Mesendoderm (in vitro differentiated cells): ENCODE measurements at places on chromosomes 2 and 18.

DNA sequence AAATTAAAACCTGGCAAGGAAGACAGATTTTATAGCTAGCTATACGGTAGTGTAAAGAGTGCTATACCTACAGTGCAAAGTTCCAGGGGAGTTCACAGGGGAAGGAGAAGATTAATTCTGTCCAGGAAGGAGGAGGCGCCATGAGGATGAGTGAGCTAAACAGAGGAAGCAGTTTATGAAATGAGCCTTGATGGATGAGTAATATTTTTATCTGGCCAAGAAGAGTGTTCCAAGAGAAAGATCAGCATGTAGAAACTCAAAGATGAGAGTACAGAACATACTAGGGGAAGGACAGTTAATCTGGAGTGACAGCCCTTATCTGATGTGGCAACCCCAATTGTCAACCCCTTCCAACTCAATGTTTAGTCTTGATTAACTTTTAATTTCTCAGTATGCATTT is 54.8 kb downstream of the CDH20 start:
- no peak for DNase-seq

DNA sequence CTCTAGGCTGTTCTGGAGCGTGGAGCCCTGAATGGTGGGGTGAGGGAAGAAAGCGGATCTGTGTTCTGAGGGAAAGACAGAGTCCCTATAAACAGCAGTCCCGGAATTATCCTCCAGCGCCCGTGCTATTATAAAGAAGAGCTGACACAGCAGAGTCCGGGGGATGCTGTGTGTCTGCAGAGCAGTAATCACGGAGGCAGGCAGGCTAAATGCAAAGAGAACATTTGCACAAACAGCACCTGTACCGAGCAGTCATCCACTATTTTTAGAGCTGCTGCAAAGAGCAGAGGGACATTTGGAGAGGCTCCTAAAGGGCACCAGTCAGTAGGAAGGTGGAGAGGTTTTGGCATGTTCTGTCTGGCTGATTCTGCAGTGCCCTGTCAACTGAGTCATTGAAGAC is 293.8 kb upstream of the SLC14A2 start:
- no peak for DNase-seq

DNA sequence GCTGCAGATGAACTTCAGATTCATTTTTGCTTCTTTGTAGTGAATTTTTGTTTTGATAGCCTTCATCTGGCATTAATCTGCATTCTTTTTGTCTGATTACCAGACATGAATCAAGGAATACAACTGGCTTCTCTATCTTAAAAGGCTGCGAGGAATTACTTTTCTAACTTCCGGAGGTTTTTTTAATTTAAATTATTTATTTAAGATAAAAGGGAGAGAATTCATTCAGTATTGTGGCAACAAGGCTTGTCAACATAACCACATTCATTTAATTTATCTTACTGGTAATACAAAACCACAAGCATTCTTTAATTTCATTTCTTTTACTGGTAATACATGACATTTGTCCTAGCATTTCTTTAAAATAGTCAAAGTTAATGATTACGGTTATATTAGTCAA is 36.0 kb downstream of the CSRNP3 start:
- DNase-seq = no peak

DNA sequence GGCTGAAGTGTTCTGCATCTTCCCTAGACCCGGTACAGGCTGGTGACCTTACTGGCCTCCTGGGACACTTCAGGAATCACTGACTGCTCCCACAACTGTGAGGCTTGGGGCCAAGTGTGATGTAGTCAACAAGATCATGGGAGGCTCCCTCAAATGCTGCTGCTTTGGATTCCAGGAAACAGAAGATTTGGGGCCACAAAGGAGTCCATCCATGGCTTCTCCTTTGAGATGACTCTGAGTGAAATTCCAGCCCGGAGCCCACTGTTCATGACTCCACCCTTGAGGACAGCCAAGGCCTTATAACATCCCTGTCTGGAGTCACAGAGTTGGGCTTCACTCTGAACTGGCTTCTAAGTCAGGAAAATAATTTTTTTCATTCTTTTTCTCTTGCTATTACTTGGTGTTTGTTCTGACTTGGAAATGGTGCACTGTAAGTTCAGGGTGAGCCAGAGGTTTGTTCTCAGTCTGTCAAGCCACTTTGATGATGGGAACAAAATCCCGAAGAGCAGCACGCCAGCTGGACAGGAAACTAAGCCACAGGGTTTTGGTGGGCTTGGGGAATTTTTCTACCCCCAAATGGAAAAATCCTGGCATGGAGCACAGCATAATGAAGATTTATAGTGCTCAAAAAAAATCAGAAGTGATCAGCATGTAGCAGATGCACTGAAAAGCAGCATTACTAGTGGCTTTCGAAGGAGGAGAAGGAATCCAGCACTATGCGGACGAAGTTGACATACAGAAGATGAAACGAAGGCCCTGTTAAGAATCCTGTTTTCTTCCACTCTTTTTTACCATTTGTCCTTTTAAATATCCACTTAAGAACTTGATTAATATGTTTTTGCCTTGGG is 98.1 kb upstream of the ZFP36L2 start:
- DNase-seq = no peak

- peak; percentile 85 for DNase-seq
Observed at GRCh38 chr18:61892683-61893308, at the start of gene RNF152. RNF152 (minus strand) TSS chr18:61893007; CDS start chr18:61816463, 76,544 bp downstream.

GRCh38 chr2:102282678-102283091 is 28.7 kb upstream of the IL1RL1 start:
- no peak for DNase-seq

GRCh38 chr2:128727404-128727803 is 408.7 kb upstream of the HS6ST1 start:
- no peak for DNase-seq

GRCh38 chr2:16747257-16747656 is 81.6 kb upstream of the CYRIA start:
- DNase-seq = no peak

DNA sequence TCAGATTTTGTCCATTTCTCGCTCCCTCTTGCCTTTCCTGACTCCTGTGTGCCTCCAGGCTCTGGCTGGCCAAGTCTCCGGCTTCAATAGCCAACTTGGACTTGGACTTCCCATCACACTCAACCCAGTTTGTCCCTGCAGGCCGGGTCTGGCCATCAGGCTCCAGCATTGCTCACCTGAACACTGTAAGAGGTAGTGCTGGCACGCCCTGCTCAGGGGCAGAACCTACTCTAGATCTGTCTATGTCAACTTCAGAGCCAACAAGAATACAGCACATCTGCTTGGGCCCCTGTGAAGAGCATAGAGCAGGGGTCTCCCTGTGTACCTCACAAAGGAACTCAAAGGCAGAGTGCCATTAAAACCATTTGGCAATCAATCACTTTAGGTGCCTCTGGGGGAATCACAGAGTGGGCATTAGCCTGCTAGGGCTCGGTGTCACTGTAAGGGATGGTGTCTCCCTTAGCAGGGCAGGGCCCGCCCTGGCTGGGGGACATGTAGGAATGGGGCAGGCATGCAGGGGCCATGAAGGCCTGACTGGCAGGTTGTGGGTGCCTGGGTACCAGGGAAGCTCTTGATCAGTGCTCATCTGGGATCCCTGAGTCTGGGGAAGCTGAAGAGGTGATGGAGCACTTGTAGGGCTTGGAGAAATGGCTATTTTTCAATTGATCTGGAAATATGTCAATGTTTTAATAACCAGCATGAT is 325.9 kb downstream of the CLIP4 start:
- DNase-seq = no peak

DNA sequence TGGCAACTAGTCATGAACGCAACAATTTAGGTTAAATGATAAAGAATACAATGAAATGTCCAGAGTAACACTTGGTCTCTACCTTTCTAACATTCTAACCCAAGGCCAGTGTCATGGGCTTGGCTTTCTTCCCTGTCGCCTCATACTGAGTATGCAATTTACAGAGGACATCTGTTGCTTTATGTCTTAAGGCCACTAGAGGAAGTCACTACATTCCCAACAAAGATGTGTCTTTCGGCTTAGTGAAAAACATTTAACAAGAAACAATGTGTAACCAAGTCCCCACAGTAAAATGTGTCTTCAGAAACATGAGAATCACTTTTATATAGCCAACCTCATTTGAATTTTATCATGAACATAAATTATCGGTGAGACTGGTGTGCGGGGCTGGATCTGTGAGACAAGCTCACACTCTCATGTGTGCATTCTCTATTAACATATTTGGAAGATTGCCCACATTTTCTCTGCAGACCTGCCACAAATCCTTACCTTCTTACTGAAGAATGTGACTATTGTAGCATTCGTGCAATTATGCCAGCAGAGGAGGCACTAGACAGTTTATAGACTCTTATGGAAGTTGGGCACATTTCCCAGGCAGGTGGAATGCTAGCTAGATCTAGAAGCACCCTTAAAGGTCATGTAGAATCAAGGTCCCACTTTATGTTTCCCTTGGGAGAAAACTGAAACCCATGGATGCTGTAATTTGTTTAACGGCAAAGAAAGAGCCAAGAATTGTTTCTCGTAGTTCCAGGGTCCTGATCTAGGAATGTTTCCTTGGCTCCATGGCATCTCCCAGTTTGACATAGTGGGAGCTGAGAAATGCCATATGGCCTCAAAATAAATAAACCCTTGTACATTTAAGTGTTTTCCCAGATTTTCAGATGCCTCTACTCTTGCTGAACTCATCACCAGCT is 101.8 kb downstream of the CD226 start:
- DNase-seq = peak; percentile 57

GRCh38 chr2:72134997-72135800 is 12.5 kb downstream of the CYP26B1 start:
- DNase-seq = no peak

DNA sequence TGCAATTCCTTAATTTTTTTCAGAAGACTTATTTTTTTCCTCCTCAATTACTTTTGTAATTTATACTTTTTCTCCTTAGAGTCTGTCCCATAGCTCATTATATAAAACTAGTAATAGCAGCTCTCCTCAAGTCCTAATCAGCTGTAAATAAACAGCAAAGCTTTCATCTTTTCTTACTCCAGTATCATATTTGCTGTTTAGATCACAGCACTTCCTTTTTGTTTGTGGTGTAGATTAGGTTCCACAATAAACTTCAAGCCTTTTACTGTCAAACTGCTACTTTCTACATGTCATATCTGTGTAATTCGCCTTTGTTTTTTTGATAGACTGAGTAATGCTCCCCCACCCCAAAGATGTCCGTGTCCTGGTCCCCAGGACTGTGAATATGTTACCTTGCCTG is 25.5 kb downstream of the GCG start:
- no peak for DNase-seq

DNA sequence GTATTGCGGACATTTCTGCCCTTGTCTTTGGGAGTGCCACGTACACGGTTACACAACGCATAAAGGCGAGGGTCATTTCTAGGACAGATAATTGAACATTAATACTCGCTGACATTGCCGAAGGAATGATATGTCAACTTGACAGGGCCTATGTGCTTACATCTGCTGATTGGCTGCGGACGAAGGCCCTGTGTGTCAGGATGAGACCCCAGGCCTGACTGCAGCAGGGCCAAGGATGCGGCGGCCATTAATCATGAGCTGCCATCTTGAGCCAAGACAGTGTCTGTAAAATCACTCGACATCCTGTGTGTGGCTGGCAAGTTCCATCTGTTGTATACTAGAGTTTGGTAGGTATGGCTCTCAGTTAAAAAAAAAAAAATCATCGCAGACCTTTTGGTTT is 96.6 kb downstream of the MEIS1 start:
- no peak for DNase-seq

- no peak for DNase-seq
Observed at GRCh38 chr2:7999683-8000476, 682.0 kb upstream of the ID2 start.

- no peak for DNase-seq
Observed at GRCh38 chr2:127585270-127585807, 49.9 kb downstream of the MYO7B start.

- DNase-seq = no peak
Observed at GRCh38 chr2:9462313-9462712, 12.0 kb upstream of the IAH1 start.
